CD8-positive, alpha-beta memory T cell (primary cell): ENCODE measurements at places on chromosomes 4 and X.

GRCh38 chr4:24840362-24840761 is 45.0 kb downstream of the SOD3 start:
- DNase-seq = no peak

- no peak for DNase-seq
Observed at GRCh38 chr4:168878623-168879022, 131.4 kb downstream of the CBR4 start.

DNA sequence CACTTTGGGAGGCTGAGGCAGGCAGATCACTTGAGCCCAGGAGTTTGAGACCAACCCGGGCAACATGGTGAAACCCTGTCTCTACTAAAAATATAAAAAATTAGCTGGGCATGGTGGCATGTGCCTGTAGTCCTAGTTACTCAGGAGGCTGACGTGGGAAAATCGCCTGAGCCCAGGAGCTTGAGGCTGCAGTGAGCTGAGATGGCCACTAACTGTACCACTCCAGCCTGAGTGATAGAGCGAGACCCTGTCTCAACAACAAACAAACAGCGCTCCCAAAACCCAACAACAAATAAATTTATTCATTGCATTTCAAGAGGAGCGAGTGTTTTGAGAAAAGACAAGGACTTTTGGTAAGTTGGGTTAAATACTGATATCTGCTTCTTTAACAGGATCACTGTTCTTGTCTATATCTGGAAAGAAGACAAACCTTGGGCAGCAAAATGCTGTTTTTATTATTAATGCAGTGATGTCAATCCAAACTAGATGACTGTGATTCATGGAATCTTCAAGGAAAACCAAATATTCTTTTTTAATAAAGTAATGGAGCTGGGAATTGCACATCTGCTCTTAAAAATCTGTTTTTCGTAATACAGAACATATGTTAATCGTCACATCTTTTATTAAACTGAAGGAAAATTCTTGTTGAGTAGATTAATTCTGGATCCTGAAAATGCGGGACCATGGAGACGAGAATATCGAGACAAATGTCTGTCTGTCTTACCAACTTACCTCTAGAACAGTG is 90.8 kb upstream of the LIMCH1 start:
- DNase-seq = no peak

DNA sequence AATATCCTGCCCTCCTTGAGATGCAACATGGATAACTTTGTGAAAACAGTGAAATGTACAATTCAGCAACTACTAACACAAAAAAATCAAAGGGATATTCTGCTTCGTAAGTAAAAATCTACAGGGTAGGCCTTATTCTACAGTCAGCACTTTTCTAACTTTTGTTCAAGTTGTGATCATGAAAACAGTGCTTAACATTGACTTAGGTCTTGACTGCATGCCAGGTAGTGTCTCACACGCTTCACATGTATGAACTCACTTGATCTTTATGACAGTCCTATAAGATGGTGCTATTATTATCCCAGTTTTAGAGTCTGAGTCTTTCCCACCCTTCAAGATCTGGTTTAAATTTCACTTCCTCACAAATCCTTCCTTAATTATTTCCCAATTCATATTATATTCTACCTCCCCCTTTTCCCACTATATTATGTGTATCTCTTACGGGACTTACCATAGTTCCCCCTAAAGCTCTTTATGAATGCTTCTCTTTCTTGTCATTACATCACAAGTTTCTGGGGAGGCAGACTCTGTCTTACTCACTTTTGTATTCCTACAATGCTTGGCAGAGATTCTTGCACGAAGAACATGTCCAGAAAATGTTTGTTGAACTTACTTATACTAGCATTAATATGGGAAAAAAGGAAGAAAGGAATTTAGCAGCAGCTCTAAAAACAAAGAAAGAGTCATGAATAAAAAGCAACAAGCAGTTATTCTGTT is 179.8 kb downstream of the SCFD2 start:
- no peak for DNase-seq

DNA sequence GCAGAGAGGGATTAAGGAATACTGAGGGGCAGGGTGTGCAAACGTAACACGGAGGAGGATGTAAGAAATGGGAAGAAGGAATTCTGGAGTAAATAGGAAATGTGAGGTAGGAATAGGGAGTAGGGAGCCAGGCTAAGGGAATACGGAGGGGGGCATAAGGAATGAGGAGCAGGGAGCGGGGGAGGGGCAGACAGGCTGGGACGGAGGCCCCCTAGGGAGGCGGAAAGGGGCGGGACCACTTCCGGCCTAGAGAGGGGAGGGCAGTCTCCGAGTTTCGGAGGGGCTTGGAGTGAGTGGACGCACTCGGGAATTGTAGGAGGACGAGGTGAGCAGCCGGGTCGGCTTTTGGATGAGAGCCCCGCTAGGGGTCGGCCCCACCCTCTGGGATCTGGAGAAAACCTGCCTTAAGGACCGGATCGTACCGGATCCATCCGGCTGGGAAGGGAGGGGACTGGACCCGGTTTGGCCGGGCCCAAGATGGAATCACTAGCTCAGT is 612 bp downstream of the MAGED2 start:
- DNase-seq = peak; percentile 57

GRCh38 chr4:168527560-168527959 is 30.7 kb downstream of the PALLD start:
- no peak for DNase-seq

DNA sequence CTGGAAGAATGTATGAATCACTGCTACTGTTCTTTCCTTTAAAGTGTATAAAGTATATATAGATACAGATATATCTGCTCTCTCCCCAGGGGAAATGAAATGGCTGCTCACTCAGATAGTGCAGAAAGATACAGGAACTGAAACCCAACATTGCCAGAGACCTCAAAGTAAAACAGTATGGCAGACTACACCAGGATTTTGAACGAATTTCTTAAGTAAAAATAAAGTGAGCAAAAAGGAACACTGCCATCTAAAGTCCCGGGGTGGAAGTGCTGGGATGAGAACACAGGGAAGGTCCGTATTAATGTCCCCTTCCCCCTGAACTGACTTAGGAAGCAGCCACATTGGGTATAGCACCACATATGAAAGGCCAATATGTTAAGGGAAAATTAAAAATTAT is 93.4 kb downstream of the TMA16 start:
- DNase-seq = no peak

- no peak for DNase-seq
Observed at GRCh38 chr4:72208421-72209075, 176.7 kb downstream of the NPFFR2 start.

DNA sequence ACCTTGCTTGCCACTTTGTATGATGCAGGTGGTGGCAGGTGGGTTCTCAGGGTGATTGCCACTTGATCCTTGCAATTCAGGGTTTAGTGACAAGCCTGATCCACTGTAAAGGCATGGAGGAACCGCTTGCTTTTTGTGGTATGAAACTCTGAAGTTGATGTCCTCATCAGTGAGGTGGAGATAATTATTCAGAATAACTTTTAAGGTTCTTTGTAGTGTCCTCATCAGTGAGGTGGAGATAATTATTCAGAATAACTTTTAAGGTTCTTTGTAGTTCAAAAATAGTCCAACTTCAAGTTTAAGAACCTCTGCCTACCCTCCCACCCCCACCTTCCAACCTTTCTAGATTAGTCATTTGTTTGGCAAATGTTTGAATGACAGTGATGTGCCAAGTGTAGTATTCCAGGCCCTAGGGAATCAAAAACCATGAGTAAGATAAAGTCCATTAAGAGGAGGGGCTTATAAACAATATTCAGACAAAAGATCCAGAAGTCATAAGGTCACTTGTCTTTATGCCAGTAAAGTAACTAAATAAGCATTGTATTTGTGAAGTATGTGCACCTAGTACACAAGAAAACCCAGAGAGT is 51.2 kb downstream of the DCUN1D4 start:
- DNase-seq = no peak

DNA sequence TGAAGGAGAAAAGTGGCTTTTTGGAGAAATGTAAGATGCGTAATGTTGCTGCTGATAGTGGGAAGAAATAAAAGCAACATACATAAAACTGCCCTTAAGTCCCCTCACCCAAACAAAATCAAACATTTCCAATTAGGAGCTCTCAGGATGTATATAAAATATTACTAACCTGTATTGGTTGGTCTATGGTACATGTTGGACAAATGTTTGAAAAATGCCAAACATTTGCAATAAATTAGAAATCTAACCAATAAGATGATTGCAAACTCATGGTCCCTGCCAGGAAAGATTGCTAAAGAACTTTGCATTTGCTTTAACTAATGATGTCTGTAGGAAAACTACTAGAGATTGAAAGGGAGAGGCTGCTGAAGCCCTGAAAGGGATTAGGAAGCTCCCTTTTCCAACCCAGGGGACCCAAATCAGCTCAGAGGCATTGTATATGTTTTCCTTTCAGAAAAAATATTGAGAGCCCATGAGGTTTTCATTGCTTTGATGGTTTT is 1.8 kb downstream of the SFRP2 start:
- no peak for DNase-seq

- no peak for DNase-seq
Observed at GRCh38 chrX:25028726-25029125, 13.0 kb upstream of the ARX start.

GRCh38 chrX:150958177-150958576 is 25.0 kb upstream of the HMGB3 start:
- no peak for DNase-seq

DNA sequence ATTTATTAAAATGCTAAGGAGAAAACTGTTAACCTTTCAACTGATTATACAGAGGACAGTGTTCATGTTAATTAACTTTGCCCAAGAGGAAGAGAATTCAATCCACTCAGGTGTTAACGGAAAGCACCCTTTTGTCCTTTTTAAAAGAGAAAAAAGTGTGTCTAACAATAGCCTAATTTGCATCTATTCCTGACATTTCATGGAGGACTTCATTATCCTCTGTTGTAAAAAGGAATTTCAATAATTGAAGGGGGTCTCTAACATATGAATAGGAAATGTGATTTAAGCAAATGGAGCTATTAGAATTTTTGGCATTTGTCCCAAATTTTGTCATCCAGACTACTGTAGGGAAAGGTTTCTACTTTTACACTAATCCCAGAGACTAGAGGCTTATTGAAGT is 44.6 kb upstream of the GC start:
- no peak for DNase-seq

DNA sequence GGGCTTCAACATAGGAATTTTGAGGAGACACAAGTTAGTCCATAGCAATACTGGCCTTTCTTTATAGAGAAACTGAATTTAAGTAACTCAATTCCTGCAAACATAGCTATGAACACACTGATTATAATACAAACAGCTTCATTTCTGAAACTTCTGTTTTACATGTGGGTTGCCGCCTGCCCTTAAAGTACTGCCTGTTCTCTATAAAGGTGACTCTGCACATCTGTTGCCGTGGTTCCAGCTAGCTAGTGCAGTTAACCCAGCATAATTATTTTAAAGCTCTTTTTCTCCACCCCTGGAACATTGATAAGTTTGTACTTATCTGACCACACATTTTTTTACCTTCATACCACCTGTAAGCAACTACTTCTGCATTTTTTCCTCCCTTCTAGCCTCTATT is 177.6 kb downstream of the NWD2 start:
- no peak for DNase-seq
